ENCODE measurements at places on chromosomes 11 and 22. TPM values are rescaled to one million over a fixed set of nuclear protein-coding genes. Genes with fewer than 3 reads are reported as not detected.
A peak's percentile ranks its signal among the peaks of the same experiment; 100 is the strongest.

DNA sequence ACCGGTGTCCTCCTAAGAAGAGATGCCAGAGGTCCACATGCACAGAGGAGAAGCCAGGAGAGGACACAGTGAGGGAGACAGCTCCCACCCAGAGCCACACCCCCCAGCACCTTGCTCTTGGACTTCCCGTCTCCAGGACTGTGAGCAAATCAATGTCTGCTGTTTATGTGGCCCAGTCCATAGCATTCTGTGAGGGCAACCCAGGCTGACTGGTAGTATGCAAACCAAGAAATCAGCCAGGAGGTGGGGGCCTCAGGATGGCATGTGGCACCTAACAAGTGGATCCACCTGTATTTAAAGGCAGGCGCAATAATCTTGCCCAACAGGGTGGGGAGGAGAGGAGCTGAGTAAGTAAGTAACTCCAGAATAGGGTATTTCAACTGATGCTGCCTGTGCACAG lies 136.4 kb downstream of the BRD1 start:
- H3K4me3 ChIP-seq: no peak overlapping the region
- no peak for DNase-seq
- no peaks in the 10 kb centered on the region for H3K36me3 ChIP-seq
- H3K4me1 ChIP-seq: no peaks in the 10 kb centered on the region
- H3K27me3 ChIP-seq: no peaks in the 10 kb centered on the region
- no peak overlapping the region for H3K27ac ChIP-seq

GRCh38 chr22:20422271-20423007 lies 15.2 kb downstream of the SCARF2 start:
- no peaks in the 10 kb centered on the region for H3K27me3 ChIP-seq
- peaks cover 21% of the 10 kb centered on the region for H3K4me1 ChIP-seq
- DNase-seq: no peak
- H3K27ac ChIP-seq: peak overlapping the region; percentile 45

The TEX12 gene
- total RNA-seq: not detected

DNA sequence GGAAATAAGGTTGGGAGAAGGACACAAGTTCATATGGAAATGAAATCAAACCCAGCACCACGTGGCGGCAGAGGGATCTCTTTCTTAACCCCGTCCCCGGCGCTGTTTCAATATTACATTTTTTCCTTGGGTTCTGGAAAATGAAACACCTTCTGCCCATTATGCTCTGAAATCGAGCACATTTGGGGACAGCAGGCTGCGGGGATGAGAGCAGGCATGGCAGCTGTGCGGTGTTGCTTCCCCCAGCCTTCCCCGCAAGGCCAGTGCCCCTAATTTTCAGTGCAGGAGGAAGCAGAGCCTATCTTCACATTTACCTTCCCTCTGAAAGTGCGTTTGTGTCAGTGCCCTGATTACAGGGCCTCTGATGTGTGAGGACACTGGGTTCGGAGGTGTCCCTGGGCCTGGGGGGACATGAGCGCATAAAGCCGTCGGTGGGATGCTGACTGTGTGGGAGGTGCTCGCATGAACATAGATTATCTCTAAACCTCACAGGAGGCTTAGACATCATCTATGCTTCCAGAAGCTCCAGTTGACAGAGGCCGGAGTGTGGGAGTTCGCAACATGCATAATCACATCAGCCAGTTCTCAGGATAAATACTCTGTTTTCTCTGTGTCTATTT lies 921.3 kb downstream of the BRD1 start:
- no peaks in the 10 kb centered on the region for H3K27me3 ChIP-seq
- no peak overlapping the region for H3K27ac ChIP-seq
- no peak for DNase-seq
- H3K4me1 ChIP-seq: no peaks in the 10 kb centered on the region
- no peaks in the 10 kb centered on the region for H3K36me3 ChIP-seq
- no peak overlapping the region for H3K4me3 ChIP-seq
